HuH-7.5 (cell line): ENCODE measurements at places on chromosomes 5 and 9.

- DNase-seq, result peak; percentile 27
Observed at GRCh38 chr9:108535526-108535925, 320.3 kb downstream of the ACTL7B start.

DNA sequence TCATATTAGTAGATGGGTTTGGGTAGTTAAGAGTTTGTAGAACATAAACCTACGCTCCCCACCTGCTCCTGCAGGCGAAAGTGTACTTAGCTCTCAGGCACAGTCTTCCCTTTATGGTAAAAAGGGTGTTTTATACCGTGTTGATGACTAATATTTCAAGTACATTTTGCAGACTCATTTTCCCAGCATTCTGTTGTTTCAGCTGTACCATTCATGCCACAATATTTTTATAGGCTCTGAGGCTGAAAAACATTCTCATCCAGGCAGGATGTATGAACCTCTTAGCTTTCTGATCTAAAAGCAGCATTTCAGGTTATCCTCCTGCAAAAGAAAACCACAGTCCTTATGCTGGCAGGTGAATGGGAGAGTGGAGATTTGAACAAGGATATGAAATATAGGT, 231.4 kb downstream of the NR2F1-AS1 start:
- DNase-seq, result no peak

DNA sequence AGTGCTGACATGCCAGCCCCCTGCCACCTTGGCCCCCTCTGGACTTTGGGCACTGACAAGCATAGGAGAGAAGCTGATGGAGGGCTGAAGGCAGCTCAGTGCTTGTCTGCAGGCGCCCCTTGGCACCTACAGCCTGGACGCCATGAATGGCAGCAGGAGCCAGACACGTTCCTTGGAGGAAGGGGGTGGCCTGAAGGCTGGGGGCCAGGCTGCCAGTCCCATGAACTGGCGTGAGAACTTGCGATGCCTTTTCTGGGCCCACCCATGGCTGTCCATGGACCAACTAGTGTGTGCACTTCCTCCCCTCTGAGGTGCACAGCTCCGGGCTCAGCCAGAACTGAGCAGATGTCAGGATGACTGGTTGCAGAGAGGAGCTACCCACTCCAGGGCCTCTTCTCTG, 99.0 kb upstream of the RANBP6 start:
- no peak for DNase-seq

- no peak for DNase-seq
Observed at GRCh38 chr5:126454535-126454934, 31.3 kb downstream of the GRAMD2B start.

DNA sequence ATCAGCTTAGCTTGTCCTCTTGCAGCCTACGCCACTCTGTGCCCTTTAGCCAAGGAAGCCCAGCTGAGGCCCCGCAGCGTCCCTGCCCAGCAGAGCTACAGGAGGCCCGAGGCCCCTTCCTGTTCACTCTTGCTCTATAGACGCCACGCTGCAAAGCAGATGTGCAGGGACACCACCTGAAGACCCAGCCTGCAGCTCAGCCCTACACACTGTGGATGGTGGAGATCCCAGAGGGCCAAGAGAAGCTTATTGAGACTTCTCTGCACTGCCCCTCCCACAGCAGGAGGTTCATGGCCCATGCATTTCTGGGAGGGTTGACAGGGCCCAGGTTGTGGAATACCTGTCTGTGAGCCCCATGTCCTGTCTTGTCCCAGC, 33.6 kb downstream of the IRF1 start:
- no peak for DNase-seq

DNA sequence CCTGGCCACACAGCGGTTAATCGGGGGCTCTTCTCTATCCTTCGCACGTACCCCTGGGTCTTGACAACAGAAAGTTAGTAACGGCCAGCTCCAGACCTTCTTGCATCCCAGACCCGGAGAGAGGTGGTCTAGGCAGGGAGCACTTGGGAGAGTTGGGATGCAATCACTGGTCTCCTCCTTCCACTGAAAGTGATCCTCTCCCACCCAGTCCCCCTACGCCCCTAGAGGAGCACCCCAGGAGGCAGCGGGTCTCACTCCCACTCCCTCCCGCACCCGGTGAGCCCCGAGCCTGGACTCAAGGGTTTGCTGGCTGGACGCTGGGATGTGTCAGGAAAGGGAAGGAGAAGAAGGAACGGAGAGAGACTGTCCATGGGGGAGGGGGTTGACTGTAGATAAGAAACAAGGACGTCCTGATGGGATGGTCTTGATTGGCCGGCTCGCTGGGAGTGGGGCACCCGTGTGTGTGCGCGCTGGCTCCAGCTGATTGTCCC, 2.0 kb downstream of the RORB start:
- no peak for DNase-seq

DNA sequence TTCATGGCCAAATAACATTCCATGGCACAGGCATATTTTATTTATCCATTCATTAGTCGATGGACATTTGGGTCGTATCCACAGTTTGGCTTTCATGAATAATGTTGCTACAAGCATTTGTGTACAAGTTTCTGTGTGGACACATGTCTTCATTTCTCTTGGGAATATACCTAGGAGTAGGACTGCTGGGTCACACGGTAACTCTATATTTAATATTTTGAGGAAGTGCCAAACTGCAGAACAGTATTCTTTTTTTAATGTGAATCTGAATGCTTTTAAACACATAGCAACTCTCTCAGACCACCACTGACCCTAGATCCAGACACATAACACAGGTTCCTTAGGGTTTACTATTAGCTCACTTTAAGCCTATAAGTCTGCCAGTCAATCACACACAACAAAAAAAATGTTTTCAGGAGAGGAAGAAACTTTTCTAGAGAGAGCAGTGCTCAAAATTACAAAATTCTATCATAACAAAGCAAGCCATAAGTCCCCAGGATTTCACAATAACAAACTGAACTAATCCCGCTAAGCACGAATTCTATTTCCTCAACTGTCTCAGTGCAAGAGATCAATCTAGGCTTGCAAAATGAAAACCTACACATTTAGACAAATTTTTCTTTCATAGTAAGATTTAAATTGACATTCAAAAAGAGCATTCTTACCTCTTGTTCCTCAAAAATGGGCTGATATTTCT, 41.8 kb upstream of the GABBR2 start:
- no peak for DNase-seq

DNA sequence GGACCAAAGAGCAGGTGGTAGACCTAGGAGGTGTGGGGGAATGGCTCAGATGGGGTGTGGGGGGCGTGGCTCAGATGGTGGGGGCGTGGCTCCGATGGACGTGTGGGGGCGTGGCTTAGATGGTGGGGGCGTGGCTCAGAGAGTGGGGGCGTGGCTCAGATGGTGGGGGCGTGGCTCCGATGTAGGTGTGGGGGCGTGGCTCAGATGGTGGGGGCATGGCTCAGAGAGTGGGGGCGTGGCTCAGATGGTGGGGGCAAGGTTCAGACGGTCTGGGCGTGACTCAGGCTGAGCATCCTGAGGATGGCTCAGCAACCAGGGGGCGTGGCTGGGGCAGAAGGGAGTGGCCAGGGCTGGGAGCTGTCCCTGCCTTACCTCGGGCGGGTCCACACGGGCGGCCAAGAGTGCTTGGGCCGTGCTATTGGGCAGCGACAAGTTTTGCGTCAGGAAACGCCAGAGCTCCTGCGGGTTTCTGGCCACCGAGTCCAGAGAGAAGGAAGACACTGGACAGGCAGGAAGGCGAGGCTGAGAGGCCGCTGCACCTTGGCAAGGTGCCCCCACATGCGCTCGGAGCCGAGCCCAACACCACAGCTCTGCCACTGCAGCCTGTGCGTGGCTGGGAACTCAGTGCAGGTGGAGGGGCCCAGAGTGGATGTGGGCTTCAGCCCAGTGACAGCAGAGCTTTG, 5.9 kb downstream of the ABCA2 start:
- peak; percentile 87 for DNase-seq

DNA sequence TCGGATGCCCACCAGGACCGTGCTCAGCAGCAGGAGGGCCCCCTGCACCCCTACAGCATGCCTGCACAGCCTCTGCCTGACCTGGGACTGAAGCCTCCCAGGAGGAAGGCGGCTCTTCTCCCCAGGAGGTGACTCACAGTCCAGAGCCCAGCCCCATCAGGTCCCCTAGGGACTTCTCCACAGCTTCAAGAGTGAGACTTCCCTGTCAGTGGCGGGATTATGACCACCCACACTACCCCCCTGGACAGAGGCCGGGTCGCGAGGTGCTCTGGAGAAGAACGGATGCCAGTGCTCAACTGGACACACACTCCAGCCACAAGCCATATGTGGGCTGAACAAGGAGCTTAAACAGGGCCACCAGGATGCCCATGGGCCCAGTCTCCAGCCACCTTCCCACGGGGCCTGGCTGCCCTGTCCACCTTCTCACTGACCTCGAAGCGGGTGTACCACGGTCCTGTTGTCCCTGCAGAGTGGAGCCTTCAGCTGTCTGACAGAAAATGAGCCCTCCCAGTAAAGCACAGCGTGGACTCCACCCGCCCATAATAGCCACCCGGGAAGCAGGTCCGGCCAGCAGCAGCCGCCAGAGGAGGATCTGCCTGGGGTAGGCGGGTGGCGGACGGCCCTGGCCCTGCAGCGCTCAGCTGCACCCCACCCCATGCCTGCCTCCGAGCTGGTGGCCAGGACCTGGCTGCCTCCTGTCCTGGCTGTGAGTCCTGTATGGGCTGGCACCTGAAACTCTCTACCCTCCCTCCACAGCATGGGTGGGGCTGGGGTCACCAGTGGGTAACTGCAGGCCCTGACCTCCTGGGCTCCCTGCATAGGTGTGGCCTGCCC, 54.7 kb downstream of the SEMA4D start:
- no peak for DNase-seq

- DNase-seq, result peak; percentile 22
Observed at GRCh38 chr5:82387001-82387818, 109.1 kb upstream of the RPS23 start.

GRCh38 chr9:72788966-72789735, 163.7 kb downstream of the ALDH1A1 start:
- no peak for DNase-seq

DNA sequence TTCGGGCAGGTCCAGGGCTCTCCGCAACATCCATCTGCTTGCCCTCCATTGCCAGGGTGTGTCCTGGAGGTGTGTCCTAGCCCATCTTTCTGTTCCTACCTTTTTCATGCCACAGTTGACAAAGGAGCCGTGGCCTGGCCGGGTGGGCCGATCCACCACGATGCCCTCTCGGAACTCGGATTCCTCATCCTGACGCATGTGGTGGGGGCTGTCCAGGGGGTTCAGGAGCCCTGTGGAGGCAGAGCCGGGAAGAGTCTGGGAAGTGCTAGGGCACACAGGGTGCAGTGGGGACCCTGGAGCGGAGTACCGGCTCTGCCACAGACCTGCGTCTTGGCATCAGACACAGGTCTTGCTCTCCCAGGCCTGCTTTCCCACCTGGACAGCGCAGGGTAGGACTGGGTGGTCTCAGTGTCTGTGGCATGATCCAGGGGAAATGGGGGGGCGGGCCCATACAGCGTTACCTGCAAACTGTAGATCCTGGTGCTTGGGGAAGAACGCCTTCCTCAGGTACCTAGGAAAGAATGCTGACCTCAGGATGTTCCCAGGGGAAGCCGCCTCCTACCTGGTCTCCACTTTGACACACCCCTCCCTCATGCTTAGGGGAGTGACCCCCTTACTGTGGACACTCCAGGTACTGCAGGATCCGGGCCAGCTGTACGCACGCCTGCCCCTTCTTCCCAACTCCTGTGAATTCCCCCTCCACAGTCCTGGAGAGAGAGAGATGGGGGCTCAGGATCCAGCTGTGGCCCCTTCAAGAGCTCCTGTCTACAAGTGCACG, 3.5 kb downstream of the SPOUT1 start:
- DNase-seq, result peak; percentile 59

- DNase-seq, result no peak
Observed at GRCh38 chr5:61389609-61390008, 57.6 kb downstream of the ZSWIM6 start.

- DNase-seq, result no peak
Observed at GRCh38 chr5:68452286-68452685, 236.7 kb downstream of the PIK3R1 start.

DNA sequence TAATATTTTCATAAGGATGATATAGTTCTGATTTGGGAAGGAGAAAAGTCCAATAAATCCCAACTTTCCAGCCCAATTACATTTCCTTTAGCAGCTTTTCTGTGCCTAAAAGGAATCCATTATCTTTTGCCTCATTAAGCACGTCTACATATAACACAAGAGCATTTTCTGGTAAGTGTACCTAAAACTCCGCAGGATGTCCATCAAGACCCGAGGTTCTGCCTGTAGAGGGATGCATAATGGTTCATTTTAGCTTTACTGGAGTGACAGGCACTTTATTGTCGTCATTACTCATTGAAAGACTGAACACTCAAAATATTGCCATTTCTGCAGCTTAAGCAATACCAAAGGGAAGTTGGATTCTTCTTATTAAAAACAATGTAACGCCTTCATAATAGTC, 669.0 kb downstream of the PRELID2 start:
- no peak for DNase-seq

- DNase-seq, result no peak
Observed at GRCh38 chr9:107906074-107906473, 416.5 kb upstream of the KLF4 start.

GRCh38 chr5:148972974-148973374, 89.9 kb downstream of the SH3TC2 start:
- DNase-seq, result no peak

DNA sequence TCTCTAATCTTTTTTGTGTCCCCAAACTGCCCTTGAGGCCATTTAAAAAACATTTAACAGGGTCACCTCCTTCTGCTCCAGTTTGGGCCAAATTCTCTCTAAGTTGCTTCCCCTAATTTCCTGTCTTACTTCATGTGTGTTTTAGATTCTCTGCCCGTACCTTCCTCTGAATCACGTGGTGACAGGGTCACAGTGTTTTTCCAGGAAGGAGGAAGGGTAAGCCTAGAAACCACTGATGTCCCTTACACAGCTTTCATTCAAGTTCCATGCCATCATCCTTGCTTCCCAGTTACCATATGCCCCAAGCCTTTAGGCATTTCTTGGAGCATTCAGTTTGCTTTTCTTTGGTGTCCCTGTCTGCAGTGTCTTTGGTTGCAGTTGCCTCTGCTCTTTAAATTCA, 42.4 kb upstream of the MACIR start:
- no peak for DNase-seq

DNA sequence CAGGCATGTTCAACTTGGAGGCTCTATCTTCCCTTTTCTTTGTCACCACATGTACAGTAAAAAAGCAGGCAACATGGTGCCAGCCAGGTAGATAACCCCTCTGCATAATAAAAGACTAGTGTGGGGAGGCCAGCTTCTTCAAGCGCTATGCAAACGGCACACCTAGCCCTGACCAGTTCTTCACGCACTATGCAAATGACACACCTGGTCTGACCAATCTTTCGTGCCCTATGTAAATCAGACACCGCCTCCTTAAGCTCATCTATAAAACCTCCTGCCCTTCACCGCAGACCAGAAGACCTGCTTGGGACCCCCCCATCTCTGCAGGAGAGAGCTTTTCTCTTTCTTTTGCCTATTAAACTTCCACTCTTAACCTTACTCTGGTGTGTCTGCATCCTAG, 28.1 kb upstream of the UGCG start:
- DNase-seq, result no peak
